Gastroesophageal sphincter (tissue), 4 donors: ENCODE measurements at places on chromosomes 1 and 21.

DNA sequence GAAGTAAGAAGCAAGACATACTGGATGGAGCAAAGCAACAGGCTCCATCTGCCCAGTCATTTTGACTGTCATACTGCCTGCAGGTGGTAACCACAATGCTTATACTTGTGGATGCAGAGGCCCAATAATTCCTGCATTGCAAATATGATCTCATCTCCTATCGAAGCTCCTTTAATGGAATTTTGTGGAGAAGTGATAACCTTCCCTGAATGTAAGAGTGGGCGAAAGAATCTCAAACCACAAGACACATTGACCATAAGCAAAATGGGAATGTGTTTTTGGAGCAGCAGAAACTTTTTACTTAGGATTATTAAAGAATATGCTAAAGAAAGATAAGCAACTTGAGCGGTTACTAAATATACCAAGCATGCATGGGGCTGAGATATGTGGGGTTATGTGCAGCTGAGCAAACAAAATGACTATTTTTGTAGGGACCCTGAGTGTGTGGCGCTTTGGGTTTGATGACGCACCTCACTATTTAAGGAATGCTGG is 77.4 kb upstream of the BACH1 start:
- no peak for ATAC-seq

GRCh38 chr1:94982398-94982797 is 55.5 kb upstream of the CNN3 start:
- ATAC-seq, result no peak

DNA sequence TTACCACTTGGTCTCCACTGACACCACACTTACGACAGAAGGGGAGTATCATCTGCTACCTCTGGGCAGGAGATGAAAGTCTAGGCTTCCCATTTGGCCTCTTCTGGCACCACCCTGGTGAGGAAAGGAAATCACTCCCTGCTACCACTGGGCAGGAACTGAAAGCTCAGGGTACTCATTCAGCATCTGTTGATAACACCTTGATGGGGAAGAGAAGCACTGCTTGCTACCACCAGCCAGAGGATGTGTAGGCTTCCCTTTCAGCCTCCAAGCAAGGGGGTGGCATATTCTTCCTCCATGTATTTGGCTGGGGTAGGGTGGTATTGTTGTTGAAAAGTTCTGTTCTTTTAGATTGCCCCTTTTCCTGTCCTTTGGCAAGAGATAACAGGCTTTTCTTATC is 115.0 kb downstream of the ACBD6 start:
- ATAC-seq, result no peak

DNA sequence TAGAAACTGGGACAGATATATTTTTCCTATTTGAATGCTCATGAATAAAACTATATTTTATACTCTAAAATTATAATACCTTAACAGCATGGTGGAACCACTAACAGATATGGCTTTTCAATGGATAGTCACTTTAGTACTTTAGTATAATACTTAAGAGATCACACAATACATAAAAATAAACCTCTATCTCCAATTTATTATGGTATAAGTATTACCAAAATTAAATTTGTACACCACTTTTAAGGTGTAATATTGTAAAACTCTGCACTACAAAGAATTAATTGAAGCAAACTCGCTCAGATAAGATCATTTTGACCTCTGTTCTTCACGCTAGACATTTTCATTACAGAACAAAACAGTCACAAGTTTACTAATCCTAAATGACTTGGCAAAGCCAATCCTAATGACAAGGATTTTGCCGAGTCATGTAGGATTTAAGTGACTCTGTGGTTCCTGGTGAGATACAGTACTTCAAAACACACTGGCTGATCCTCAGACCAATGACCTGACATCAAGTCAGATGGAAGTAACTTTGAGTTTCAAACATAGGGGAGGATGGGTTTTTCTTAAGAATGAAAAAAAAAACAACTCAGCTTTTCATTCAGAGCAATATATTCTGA is 200.6 kb downstream of the SMYD3 start:
- ATAC-seq, result no peak

GRCh38 chr1:101108111-101108500 is 82.5 kb upstream of the DPH5 start:
- no peak for ATAC-seq

GRCh38 chr1:191026828-191027227 is 549.2 kb upstream of the BRINP3 start:
- no peak for ATAC-seq

- no peak for ATAC-seq
Observed at GRCh38 chr21:42956824-42957630, 17.3 kb upstream of the PKNOX1 start.

- ATAC-seq, result no peak
Observed at GRCh38 chr21:40060083-40060677, 192.9 kb downstream of the PCP4 start.

GRCh38 chr1:222641269-222641948 is 23.5 kb downstream of the MIA3 start:
- ATAC-seq, result no peak

DNA sequence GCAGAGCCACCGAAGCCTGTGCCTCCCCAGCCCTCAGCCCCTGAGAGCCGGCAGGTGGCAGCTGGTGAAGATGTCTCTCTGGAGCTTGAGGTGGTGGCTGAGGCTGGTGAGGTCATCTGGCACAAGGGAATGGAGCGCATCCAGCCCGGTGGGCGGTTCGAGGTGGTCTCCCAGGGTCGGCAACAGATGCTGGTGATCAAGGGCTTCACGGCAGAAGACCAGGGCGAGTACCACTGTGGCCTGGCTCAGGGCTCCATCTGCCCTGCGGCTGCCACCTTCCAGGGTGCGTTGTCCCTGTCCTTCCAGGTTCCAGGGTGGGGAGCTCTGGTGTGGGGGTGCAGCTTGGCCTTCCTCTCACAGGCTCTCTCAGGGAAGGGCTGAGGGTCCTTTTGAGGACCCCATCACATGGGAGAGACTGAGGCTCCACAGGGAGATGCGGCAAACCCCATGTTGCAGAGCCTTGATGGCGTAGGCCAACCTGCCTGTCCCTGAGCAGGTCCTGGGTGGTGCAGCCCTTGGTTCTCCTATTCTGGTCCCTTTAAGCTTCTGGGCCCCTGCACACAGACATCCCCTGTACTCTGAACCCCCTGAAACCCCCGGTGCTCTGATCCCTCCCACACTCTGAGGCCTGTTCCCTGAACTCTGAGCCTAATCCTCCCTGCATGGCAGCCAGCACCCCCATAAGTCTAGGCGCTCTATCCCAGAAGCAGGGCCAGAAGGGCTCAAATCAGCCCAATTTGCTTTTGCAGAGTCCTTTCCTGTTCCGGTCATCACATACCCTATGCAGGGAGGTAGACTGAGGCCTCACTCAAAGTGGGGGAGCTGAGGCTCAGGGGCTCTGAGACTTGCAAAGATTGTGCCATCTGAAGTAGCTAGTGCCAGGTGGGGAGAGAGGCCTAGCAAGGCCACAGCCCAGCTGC is 88.5 kb downstream of the TRIM11 start:
- ATAC-seq, result no peak
